ENCODE measurements at places on chromosomes 6 and 20.

DNA sequence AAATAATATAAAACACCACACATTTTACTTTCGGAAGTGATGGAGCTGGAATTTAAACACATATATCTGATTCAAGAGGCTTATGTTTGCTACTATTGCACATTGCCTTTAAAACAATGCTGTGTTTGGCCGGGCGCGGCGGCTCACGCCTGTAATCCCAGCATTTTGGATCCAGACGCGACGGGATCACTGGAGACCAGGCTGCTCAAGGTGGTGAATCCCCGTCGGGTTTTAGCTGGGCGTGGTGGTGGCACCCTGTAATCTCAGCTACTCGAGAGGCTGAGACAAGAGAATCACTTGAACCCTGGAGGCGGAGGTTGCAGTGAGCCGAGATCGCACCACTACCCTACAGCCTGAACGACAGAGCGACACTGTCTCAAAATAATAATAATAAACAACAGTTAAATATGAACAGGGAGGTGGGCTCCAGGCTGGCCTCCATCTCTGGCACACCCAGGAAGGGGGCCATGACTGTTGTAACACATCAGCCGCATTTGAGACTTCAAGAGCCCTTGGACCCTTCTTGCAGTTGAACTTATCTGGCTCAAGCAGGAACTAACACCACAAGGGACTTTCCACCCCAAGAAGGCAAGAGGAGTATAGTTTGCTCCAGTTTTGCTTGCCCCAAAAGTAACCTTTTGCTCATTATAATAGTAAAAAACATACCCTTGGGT, 127.1 kb upstream of the ZNF184 start:
- no peak for DNase-seq

DNA sequence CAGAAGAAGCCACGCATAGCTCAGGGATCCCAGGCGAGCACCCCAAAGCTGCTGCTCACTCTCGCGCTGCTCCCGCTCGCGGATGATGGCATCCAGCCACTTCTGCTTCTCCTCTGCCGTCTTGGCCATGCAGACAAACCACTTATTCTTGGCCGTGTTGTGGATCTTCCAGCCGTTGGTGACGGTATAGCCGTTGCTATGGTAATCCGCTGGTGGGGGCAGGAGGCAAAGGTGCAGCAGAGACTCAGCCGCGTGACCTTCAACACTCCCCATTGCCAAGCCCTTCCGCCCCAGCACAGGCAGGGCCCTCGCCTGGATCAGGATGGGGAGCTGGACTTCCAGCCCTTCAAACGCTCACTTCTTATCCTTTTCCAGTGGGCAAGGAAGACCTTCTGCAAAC, 136.9 kb downstream of the PREX1 start:
- no peak for DNase-seq

DNA sequence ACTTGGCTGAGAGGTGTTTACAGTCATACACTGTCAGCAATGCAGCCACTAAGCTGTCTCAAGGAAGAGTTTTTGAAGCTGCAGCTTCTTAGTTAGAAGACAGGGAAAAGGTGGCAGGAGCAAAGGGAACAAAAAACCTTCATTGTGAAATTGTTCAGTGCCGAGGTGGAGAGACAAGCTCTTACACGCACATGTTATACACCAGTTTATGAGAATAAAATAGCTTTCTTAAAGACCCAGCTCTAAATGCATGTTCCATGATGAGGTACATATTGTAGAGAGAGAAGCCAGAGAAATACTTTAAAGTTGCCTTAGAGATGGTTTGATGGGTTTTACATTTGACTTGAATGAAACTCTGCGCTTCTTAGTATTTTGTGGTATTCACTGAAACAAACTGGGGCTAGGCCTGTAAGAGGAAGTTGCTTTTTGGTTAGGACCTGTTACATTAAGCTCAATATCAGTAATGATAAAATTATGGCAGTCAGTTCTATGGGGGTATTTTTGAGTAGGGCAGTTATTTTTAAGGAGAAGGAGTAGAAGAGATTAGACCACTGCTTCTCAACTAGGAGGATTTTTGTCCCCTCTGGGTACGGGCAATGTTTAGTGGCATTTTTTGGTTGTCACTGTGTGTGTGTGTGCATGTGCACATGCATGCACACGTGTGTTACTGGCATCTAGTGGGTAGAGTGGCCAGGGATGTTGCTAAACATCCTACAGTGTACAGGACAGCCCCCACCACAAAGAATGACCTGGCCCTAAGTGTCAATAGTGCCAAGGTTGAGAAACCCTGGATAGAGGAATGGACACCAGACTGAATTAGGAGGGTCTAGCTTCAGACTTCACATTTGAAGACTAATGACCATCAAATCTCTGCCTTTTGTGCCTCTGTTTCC, 9.8 kb downstream of the NEDD9 start:
- no peak for DNase-seq

DNA sequence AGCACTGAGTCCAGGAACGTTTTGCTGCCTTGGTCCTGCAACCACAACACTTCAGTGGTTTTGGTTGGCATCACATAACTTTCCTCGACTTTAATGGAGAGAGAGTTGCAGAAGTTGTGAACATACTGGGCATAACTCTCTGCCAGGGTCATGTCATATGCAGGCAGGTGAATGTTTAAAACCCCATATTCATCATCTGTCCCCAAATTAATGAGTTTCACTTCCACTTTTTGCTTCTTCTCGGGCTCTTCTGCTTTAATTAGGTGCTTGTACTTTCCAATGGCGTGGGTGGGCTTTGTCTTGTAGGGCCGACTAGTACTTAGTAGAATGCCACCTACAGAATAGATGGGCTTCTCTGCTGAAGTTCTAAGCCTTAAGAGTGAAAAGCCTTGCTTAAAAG, 45.2 kb upstream of the TFAP2A start:
- DNase-seq: no peak

DNA sequence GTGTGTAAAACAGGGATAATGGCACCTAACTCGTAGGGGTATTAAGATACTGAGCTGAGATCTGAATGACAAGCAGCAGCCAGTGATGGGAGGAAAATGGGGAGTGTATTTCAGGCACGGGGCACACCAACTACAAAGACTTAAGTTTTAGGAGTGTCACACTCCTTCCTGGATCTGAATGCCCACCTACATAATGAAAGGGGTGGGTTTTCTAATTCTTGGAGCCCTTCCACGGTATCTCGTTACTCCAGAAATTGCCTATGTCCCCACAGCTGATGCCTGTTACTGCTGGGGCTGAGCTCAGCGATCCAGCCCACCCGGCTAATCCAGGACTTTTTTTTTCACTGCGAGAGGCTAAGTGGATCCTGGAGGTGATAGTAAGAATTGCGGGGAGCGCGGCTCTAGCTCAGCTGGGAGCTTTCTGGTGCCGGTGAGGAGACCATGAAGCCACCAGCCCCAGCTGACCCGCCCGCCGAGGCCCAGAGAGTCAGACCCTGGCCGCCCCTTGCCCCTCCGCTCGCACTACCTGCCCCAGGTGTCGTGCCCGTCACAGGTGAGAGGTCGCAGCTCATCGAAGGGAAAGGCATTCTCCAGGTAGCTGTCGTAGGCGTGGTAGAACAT, 727 bp downstream of the EDEM2 start:
- peak; percentile 19 for DNase-seq

DNA sequence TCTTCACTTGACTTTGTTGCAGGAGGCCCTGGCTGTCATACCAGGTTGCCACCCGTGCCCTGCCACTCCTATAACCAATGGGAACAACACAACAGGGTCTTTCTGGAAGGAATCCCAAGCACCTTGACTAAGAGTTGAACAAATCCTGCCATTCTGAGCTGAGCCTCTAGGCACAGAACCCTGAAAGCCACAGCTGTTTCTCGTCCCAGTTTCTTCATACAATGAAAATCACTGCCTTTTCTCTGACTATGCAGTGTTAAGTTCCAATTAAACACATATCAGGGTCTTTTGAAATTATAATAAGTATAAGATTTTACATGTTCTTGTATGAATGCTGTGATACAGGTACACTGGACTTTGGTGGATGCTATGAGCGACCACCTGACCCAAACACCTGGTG, 54.4 kb downstream of the RIPOR2 start:
- no peak for DNase-seq

DNA sequence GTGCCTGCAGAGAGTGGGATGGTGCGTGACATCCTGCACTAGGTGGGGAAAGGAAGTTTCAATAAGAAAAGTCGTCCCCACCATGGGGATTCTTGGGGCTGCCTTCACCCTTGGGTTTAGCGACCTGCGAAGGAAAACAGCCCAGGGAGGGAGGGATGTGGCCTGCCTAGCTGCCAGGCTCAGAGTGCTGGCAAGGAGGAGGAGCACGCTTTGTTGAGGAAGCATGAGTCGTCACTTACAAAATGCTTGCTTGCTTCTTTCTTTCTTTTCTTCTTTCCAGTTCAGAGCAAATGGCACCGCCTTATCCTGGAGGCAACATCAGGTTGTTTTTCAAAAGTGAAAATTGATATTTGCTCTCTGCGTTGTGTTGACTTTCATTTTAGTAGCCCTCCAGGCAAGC, 123.2 kb downstream of the TFAP2C start:
- DNase-seq: no peak

GRCh38 chr6:18424201-18424600, 37.1 kb downstream of the RNF144B start:
- no peak for DNase-seq

- no peak for DNase-seq
These were observed 65.1 kb downstream of the PHACTR2 start for GRCh38 chr6:143742955-143743255.

Measured in activated CD4-positive, alpha-beta T cell treated with anti-CD3 and anti-CD28 coated beads, Interleukin-2, amount 50 U/mL, for 4 hours (primary cell).